ENCODE measurements at places on chromosomes 3 and 15.

DNA sequence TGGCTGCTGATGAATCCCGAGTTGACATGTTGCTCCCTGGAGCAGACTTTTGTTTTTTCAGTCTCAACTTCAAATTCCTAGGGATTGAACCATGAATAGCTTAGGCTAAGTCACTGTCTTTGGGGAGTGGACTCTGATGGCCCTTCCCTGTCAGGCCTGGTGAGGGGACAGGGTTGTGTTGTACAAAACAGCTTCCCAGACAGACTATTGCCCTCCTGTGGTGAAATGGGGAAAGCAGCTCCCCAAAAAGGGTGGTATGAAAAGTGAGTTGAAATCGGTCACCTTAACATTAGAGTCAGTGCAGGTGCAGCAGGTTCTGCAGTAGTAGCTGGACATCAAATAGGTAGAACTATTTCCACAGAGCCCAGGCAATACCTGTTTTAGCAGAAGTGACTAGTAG lies 775.6 kb downstream of the ROBO2 start:
- no peak for DNase-seq

DNA sequence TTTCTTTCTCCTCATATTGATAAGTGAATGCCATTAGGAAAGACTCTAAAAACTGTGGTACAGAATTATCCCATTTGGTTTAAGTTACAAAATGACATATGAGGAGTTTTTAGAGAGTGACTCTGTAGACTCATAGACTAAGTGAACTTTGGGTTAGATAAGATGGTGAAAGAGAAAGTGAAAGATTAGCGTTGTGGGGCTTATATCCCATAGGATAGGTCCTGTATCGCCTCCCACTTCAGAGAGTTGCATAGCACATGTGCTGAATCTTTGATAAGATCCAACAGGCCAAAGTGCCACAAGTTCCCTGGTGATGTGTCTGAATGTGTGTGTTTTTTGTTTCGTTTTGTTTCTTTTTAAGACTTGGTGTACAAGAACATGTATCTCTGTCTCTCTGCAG lies 666.9 kb downstream of the MECOM start:
- no peak for DNase-seq

DNA sequence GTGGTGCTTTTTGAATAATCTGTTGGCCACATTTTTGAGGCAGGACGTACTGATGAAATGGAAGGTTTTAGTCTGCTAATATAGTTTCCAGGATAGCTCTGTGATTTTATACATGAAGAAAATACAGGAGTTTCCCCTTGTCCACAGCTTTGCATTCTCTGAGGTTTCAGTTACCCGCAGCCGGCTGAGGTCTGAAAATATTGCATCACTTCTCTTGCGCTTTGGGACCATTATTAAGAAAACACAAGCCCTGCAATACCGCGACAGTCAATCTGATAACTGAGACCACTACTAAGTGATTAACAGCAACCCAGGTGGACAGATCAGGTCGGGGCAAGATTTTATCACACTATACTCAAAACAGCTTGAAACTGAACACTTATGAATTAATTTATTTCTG lies 33.0 kb downstream of the BLM start:
- no peak for DNase-seq

DNA sequence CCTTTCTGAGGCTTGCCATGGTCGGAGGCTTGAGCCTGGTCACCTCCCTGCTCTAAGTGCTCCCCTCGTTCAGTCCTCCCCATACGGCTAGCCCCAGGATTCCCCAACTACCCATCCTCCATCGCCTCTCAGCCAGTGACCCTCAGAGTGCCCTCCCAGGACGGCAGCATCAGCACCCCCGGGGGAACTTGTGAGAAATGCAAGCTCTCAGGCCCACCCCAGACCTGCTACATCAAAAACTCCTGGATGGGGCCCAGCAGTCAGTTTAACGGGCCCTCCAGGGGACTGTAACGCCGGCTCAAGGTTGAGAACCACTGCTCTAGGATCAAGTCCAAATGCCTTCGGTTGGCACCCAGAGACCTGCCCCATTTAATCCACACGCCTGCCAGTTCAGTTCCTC lies 6.9 kb downstream of the ADAMTS17 start:
- DNase-seq, result no peak

DNA sequence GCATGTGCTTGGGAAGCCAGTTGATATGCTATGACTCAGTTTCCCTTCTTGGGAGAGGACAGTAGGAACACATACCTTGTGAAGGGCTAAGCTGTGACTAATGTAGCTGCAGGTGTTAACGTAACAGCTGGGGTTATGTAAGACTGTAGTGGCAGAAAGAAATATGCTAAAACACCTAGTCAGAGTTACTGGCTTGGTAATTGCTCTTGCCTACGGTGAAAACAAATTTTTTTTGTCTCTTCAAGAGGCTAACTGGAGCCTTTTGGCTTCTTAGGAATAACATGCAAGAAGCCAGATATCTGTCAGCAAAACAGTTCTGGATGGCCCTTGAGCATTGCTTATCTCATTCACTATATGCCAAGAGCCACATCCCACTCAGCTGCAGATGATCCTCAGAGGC lies 1.4 kb downstream of the MAPKBP1 start:
- DNase-seq, result no peak

DNA sequence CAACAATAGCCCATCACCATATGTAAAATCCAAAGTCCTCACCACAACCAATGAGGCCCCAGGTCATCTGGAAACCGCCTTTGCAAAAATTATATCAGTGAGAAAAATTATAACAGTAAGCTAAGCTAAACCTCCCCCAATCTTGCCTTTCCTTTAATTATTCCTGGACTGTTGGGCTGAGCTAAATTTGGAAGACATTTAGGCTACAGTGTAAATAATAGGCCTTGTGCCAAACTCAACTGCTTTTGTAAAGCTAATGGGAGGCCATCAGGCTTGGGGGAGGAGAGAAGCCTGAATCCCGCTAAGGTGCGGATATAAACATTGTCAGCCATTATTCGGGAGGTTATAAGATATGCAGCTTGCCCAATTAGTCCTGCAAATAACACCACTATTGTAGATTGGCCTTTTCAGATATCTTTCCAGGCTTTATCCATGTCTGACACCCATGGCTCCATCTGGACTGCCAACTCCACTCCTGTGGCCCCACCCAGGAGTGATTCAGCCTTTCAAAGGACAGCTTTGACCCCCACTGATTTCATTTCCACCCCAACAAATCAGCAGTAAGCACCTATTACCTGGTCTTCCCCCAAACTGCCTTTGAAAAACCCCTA lies 53.0 kb upstream of the CA12 start:
- DNase-seq, result no peak

GRCh38 chr15:47376190-47376589 lies 341.1 kb upstream of the SEMA6D start:
- no peak for DNase-seq

- no peak for DNase-seq
Observed at GRCh38 chr3:55792742-55793141, 305.6 kb upstream of the WNT5A start.

DNA sequence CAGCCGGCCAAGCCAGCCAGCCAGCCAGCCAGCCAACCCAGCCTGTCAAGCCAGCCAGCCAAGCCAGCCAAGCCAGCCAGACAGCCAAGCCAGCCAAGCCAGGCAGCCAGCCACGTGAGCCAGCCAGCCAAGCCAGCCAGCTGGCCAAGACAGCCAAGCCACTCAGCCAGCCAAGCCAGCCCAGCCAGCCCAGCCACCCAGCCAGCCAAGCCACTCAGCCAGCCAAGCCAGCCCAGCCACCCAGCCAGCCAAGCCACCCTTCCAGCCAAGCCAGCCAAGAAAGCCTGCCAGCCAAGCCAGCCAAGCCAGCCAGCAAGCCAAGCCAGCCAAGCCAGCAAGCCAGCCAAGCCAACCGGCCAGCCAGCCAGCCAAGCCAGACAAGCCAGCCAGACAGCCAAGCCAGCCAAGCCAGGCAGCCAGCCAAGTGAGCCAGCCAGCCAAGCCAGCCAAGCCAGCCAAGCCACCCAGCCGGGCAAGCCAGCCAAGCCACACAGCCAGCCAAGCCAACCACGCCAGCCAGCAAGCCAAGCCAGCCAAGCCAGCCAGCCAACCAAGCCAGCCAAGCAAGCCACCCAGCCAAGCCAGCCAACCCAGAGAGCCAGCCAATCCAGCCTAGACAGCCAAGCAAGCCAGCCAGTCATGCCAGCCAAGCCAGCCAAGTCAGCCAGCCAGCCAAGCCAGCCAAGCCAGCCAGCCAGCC lies 199.5 kb downstream of the GOLGA6L6 start:
- DNase-seq, result no peak

DNA sequence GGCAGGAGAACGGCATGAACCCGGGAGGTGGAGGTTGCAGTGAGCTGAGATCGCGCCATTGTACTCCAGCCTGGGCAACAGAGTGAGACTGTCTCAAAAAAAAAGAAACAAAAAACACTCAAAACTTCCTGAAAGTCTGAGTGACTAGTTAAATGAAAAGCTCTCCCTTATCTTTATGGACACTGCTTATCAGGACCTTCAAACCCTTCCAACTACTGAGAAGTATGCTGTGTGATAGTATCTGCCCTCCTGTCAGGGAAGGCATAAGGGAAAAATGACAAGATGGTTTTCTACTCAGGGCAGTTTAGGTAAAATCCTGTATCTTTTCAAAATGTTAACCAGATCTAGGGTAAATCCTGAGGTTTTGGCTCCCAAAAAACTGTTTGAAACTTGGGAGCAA lies 21.8 kb downstream of the EMC7 start:
- no peak for DNase-seq

DNA sequence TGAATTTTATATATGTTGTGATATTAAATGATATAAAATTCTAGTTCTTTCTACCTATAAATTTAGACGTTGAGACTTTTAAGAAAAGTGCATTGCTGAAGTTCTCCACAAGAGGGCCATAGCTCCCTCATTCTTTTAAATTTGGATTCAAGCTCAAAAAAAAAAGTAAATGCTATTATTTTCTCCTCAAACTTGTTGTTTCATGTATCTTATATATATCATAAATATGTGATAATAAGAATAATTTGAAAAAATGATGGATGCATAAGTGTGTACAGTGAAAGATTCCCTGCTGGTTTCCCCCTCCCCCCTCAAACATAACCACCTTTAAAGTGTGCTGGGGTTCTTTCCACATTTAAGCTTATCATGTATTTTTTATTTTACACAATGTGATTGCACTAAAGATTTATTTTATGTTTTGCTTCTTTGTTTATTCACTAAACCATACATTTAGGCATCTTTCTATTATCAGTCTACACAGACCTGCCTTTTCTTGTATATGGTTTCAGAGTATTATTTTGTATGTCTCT lies 769.4 kb upstream of the GOLIM4 start:
- no peak for DNase-seq

DNA sequence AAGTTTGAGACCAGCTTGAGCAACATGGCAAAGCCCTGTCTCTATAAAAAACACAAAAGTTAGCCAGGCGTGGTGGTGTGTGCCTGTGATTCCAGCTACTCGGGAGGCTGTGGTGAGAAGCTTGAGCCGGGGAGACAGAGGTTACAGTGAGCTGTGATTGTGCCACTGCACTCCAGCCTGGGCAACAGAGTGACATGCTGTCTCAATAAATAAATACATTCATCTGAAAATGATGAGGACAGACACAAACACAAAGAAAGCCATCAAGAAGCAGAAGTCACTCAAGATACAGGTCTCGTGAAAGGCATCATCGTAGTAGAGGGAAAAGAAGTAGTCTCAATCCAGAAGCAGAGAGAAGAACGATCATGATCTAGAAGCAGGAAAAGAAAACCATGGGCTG lies 18.1 kb downstream of the AP3S2 start:
- no peak for DNase-seq

DNA sequence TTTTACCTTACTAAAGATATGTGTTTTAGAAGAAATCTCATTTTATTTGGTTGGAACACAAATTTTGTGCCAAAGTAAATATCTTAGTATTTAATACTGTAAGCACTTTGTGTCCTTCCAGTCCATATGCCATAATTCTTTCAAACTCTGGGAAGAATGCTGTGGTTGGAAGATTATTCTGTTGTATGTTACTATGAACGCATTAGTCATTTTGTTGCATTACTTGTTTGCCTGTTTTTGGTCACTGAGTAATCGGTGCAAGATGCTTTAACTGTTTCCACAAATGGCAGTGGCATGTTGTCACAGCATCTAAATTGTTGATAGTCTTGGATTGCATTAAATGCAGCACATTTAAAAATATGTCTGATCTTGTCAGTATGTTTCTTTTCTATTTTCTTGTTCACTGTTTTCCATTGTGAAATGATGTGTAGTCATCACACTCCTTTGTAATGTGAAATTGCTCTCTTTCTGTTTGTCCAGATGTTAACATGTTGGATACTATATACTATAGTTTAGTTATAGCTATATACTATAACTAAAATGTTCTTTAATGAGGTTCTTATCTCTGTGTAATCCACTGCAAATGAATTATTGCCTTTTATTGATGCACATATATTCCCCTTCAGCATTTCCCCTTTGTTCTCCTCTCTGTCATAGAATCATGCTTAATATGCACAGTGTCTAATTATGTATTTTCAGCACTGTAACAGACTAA lies 89.9 kb upstream of the FLNB start:
- DNase-seq, result no peak

- DNase-seq, result no peak
Observed at GRCh38 chr15:40555876-40556275, 9.0 kb downstream of the CCDC32 start.

- no peak for DNase-seq
Observed at GRCh38 chr3:146130881-146131371, 30.1 kb downstream of the PLOD2 start.

DNA sequence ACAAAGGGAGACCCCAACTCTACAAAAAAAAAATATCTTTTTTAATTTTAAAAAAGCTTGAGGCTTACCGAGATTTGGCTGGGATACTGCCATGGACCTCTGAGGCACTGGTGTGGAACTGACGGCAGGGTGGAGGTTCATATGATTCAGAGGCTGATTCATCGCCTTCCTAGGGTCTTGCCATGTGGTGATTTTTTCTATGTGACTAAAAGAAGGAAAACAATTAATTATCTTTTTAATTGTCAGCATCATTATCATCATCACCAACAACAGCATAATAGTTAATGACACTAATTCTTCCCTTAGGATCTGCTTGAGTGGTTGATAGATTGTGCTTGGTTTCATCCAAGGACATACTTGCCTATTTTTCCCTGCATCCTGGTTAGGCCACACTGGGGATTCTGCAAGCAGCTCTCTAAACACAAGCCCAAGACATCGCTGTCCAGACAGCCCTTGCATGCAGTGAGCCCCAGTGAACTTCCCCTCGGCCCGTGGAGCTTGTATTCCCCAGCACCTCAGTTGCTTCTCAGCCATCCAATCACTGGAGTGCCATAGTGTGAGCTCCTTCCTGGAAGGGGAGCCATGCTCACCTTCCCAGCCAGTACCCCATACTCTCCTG lies 84.9 kb downstream of the WWTR1 start:
- DNase-seq, result no peak

- DNase-seq, result no peak
Observed at GRCh38 chr3:45513041-45513440, 81.5 kb upstream of the LIMD1 start.
